ENCODE measurements at places on chromosomes 11 and 22.

- no peak for DNase-seq
These were observed 5.3 kb upstream of the TMEM123 start for GRCh38 chr11:102457865-102458264.

- DNase-seq: no peak
These were observed 1.5 kb downstream of the MS4A8 start for GRCh38 chr11:60700689-60701468.

DNA sequence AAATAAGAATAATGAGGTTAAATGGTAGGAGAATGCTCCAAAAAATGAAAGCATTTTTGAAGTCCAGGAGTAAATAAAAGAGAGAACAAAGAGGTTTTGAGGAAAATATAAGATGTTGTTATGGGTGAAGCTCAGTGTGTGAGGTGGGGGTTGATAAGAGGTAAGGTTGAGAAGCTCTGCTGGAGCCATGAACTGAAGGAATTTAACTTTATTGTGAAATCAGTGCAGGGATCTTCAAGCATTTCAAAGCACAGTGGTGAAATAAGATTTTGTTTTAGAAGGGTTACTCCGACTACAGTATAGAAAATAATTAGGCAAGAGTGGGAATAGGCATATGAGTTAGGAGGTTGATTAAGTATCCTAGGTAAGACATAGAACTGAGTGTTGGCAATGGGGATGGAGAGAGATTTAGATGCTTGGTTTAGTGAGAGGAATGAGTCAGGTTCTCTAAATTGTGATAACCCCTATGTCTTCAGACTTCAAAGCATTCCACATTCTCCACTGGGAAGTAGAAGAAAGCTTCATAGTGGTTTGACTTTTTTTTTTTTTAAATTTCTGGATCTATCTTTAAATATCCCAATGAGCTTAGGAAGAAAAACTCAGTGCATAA is 403.2 kb downstream of the AASDHPPT start:
- DNase-seq: no peak

DNA sequence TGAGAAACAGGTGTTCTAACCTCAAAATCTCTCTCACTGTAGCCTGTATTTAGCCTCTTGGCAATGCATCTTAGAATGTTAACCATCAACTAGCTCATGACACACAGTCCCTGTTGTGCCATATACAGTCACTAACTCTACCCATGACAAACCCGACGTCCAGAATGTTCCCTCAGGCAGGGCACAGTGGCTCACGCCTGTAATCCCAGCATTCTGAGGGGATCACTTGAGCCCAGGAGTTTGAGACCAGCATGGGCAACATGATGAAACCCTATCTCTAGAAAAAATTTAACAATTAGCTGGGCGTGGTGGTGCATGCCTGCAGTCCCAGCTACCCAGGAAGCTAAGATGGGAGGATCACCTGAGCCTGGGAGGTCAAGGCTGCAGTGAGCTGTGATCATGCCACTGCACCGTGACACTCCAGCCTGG is 18.2 kb upstream of the CCDC34 start:
- no peak for DNase-seq

DNA sequence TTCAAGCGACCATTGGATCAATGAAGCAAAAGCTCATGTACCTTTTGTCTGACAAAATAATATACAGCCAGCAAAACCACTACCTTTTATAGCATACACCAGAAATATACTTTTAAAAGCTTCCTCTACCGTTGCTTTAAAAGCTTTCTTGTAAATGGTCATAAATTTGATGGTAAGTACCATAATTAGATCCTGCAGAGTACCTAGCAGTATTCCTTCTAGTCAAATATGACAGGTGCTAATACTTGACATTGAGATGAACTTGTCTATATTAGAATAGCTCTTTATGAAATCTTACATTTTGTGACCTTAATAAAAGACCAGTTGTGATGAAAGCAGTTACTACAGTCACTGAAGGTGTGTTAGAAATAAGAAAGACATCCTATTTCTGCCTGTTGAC is 340.5 kb upstream of the ANO3 start:
- no peak for DNase-seq

GRCh38 chr22:38740754-38741153 is 15.0 kb downstream of the SUN2 start:
- no peak for DNase-seq

GRCh38 chr11:127925475-127925874 is 661.9 kb downstream of the ETS1 start:
- no peak for DNase-seq

DNA sequence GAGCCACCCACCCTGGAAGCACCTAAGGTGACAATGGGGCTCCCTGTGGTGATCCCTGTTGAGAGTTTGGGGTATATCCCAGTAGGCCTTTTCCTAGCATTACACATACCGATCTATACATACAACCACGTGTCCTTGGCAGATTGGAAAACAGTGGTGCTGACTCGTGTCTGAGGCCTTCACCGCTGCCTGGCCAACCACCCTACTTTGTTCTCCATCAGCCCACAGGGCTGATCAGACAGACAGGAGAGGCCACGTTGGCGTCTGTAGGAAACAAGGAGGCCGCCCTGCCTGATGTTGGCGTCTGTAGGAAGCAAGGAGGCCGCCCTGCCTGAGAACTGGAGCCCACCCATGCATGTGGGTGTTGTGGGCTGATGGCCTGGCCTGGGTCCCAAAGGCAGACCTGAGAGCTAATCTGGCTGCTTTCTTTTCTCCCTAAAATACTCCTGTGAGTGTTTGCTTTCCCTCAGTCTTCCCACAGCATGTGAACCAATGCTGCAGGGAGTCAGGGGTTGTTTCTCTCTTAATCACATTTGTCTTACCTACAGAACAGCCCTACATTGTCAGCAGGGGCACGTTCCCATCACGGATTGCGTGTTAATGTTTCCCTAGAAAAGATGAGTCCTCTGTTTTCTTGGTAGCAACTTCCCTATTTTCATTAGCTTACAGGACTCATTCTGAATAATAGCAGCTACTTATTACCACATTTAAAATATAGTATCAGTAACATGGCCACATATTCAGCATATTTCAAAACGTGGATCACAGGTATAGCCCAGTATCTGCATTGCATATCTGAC is 57.2 kb downstream of the SBF1 start:
- no peak for DNase-seq

- no peak for DNase-seq
These were observed 43.9 kb downstream of the SGSM3 start for GRCh38 chr22:40414311-40414710.

- peak; percentile 56 for DNase-seq
These were observed 2.1 kb downstream of the AIP start for GRCh38 chr11:67484847-67485311.

Data from stimulated activated CD4-positive, alpha-beta T cell treated with anti-CD3 and anti-CD28 coated beads, TNF-alpha, amount 100 ng/mL, for 1 hour (primary cell).